Fibroblast of upper back skin (primary cell): ENCODE measurements at places on chromosomes 4 and X.

DNA sequence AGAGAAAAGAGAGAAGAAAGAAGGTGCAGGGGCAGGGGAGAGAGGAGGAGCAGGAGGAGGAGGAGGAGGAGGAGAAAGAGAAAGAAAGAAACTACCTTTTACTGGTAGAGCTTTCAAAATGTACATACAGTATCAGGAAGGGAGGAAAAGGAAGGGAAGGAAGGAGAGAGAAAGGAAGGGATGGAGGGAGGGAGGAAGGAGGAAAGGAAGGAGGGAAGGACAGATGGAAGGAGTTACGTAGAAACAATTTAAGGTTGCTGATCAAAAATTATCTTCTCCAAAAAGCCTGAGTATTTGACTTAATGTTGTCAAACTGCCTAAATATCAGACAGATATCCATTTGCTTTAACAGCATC lies 13.4 kb downstream of the TBC1D9 start:
- DNase-seq: no peak

DNA sequence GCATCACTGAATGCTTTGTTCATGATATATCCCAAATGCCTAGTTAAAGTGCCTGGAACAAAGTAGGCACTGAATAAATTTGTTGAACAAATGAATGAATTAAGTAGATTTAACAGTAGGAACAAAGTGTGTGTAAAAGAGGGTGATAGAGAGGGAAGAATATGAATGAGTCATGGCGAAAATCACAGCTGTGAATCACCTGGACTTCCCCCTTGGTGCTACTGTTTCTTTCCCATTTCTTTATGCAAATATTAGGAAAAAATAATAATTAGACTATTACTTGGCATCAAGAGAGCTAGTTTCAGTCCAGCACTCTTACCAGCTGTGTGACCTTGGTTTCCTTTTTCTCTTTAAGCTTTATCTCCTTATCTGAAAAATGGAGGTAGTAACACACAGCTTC lies 9.2 kb downstream of the SPIN3 start:
- DNase-seq: no peak

DNA sequence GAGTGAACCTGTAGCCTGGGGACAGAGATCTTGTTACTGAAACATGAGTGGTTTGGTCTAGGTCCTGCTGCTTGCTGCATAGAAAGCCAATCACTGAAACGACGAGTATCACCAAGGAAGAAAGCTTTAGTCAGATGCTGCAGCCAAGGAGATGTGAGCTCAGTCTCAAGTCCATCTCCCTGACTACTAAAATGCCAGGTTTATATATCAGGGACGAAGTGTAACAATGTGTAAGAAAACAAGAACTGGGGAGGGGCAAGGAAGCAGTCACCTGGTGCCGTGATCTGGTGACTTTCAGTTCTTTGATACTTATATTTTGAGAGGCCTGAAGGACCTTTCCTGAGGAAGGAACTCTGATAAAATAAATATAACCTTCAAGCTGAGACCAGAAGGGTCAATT lies 19.6 kb upstream of the ABRAXAS1 start:
- no peak for DNase-seq

DNA sequence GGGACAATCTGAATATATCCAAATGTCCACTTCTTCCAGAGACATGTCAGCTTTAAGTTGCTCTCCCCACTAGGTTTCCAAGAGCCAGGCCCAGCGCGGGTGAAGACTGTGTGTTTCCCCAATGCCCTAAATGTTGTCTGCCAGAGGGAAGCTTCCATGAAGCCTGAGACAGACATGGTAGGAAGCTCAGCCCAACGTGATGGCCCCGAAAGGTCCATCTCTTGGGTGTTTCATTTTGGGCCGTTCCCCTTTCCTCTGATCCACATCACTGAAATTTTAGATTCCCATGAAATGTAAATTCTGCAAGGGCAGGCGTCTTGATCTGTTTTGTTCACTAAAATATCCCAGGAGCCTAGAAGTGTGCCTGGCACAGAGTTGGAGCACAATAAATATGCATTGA lies 25.4 kb upstream of the PROM1 start:
- no peak for DNase-seq

DNA sequence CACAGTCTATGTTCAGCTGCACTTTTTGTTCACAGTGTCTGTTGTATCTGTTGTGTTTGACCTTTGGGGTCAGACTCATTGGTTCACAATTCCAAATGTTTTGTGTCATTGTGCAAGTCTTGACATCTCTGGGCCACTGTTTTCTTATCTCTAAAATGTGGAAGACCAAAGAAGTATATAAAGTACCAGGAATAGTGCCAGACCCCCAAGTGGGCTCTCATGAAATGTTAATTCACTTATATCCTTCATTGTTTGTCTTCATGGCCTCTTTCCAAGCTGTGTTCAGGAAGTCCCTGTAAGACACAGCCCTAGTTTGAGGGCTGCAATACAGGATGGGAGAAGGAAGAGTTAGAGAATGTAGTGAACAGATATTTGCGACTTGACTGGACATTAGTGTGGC lies 468.3 kb upstream of the BOD1L1 start:
- DNase-seq: peak; percentile 42

GRCh38 chrX:83819304-83819703 lies 41.6 kb upstream of the CYLC1 start:
- no peak for DNase-seq

- peak; percentile 69 for DNase-seq
Observed at GRCh38 chr4:106502106-106502699, 133.6 kb upstream of the GIMD1 start.

DNA sequence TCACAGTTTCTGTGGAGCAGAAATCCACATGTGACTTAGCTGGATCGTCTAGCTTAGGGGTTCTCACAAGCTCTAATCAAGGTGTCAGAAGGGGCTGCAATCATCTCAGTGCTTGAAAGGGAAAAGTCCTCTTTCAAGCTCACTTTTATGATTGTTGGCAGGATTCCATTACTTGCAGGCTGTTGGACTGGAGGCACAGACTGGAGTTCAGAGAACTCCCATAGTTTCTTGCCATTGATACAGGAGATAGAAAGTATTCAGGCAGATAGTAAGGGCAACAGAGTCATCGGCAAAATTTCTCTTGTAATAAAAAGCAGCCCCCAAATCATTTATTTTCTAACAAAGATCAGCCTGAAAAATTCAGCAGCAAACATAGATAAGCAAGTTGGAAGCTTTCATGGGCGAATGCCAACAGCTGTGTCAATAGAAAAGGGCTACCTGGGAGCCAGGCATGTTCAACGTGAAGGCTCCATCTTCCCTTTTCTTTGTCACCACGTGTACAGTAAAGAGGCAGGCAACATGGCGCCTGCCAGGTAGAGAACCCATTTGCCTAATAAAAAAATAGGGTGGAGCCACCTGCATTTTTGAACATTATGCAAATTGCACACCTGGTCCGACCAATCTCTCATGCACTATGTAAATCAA lies 64.4 kb downstream of the CXCL13 start:
- DNase-seq: no peak

DNA sequence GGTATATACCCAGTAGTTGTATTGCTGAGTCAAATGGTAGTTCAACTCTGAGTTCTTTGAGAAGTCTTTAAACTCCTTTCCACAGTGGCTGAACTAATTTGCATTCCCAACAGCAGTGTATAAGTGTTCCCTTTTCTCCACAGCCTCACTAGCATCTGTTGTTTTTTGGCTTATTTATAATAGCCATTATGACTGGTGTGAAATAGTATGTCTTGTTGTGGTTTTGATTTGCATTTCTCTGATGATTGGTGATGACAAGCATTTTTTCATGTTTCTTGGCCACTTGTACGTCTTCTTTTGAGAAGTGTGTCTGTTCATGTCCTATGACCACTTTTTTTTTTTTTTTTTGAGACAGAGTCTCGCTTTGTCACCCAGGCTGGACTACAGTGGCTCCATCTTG lies 30.5 kb downstream of the GPR50 start:
- no peak for DNase-seq

DNA sequence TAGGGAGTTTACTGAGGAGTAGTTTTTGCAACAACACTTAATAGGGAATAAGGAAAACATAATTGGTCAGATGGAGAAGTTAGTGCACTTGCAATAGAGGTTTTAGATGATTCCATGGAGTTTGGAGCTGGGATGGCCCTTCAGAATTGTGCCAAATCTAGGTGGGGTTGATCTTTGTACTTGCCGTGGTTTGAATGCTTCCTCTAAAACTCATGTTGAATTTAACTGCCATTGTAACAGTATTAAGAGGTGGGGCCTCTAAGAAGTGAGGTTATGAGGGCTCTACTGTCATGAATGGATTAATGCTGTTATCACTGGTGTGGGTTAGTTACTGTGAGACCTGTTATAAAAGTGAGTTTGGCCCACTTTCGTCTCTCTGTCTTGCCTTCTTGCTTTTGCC lies 94.4 kb upstream of the BOD1L1 start:
- no peak for DNase-seq

DNA sequence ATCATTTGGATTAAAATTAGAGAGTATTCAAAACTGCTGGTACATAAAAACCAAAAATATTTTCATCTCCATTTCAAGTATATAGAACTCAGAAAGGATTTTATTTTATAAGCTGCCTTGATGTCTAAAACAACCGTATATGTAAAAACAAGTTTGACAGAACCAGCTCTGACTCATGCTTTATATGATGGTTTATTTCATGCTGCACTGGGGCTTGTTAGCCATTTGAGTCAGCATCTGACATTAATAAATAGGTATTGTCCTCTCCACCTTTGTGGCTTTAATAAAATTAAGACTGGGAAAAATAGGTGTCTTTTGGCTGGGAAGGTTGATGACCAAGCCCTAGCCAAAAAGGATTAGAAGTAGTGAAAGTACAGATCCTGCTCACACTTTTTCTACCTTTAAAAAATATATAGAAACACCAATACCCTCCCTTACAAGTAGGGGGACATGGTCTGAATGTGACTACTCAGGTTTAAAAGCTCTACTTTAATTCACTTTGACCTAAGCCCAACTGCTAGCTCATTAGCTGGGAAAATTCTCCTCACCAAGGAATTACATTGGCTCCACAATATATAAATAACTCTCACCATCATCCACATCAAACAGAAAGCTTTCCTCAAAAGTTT lies 228.1 kb downstream of the ADAMTS3 start:
- peak; percentile 14 for DNase-seq

- DNase-seq: no peak
Observed at GRCh38 chr4:146243141-146243882, 29.0 kb downstream of the REELD1 start.

DNA sequence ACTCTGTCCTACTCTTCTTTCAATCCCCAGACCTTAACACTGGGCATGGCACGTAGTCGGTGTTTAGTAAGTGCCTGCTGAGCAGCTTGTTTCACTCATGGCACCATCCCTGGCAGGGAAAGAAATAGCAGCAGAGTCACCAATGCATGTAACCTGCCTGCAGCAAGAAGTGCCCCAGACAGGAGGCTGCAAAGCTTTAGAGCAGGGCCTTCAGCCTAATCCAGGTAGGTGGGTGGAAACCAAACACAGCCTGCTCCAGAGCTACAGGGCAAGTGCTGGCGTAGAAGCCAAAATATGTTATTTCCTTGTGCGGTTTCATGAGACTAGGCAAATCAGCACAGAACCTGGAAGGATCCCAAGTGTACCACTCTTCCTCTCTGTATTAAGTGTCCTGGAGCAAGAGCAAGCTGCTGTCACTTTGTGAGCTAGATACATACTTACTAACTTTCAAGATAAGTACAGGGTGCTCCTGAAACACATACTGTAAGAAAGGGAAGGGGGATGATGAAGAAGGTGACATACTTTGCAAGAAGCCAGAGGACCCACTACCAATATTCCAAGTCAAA lies 5.5 kb downstream of the PROM1 start:
- DNase-seq: no peak

GRCh38 chr4:165502916-165503907 lies 124.4 kb downstream of the CPE start:
- peak; percentile 53 for DNase-seq

GRCh38 chr4:101418055-101418454 lies 70.7 kb upstream of the PPP3CA start:
- peak; percentile 37 for DNase-seq

- no peak for DNase-seq
Observed at GRCh38 chr4:72702948-72703347, 133.9 kb upstream of the ADAMTS3 start.

DNA sequence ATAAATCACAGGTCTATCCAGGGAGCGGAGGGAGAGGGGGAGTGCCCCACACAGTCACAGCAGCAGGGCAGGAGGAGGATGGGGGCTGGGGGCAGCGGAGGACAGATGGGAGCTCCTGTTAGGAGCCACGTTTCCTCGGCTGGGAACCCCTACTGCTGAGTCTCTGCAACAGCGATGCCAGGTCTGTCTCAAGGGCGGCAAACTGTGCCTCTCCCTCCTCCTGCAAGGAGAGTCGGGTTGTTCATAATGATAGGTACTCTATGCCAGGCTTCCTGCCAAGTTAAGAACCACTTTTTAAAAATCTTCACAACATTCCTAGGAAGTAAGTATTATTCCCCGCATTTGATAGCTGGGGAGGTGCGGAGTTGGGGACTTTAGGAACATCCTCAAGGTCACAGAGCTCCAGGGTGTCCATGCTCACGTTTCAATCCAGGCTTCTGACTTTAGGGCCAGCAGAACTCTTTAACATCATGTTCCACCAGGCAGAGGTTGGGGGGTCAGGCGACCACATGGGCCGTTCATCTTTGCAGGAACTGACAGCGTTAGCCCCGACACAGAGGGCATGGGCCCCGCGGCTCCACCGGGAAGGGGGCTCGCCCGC lies 98.3 kb upstream of the MAML3 start:
- DNase-seq: peak; percentile 35

DNA sequence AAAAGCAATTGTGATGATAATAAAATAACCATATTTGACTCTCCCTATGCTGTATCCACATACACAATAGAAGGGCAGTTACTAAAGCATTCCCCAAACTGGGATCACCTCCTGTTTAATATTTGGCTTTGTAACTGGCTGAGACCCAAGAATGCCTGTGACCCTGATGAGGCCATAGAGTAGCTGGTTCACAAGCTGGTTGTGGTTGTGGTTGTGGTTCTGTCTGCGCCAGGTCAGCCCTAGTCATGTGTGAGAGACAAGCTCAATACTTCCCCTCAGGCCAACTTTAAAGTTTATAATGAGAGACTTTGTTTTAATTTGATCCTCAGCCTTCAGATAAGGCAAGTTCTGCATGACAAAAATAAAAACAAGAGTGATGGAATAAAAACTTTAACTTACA lies 209.9 kb downstream of the PARM1 start:
- peak; percentile 77 for DNase-seq

DNA sequence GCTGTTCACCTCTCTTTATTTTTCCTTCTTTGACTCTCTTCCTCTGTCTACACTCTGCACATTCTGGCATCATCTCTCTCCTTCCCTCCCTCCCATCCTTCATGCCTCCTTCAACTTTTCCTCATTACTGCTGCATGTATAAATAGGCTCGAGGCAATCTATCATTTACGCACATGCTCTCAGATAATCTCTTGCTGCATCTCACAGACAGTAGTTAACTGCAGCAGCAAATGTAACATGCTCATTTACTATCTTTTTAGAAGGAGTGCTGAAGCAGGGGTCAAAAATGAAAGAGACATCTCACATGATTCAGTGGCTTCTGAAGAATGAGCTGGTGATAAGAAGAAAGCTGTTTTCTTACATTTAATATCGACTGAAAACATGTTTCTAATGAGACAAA lies 127.7 kb downstream of the RASL11B start:
- no peak for DNase-seq

GRCh38 chr4:1726146-1726934 lies 5.0 kb downstream of the TACC3 start:
- peak; percentile 75 for DNase-seq

GRCh38 chr4:23135792-23136645 lies 443.3 kb downstream of the GBA3 start:
- DNase-seq: peak; percentile 50
